ENCODE measurements at places on chromosomes 4 and X.
A peak's percentile ranks its signal among the peaks of the same experiment; 100 is the strongest.

DNA sequence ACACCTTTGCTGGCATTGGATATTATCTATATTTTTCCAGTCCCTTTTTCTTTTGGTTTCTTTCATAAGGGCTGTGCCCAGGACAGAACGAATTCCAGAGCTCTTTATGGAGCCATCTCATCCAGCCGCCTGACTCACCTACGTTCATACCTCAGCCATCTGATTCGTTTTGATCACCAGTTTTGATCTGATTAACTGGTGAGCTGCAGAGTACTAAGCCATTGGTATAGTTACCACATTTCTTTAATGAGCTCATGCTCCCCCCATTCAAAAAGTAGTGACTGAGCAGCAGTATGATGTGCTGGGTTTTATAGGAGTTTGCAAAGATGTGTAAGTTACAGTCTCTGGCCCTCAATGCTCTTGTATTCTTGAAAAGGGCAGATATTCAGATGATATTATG, 43.0 kb upstream of the CDKN2AIP start:
- no peaks in the 10 kb centered on the region for H3K36me3 ChIP-seq
- no peak overlapping the region for H3K27ac ChIP-seq
- no peak for DNase-seq
- peaks cover 11% of the 10 kb centered on the region for H3K4me1 ChIP-seq
- H3K27me3 ChIP-seq: peaks cover 19% of the 10 kb centered on the region

DNA sequence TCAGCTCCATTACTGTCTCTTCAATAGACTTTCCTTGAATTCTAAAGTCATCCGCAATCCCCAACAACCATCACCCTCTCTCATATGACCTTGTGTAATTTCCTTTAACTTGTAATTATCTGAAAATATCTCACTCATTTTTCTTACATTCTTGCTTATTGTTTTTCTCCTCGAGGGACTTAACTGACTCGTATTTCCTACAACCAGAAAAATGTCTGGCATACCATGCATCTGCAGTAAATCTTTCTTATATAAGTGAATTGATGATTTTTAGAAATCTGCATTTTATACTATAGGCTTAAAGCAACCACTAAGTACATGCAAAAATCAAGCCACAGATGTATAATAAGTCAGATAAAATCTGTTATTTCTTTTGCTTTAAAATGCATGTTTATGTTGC, 276.7 kb downstream of the UNC5C start:
- no peak overlapping the region for H3K27ac ChIP-seq
- H3K4me3 ChIP-seq: no peak overlapping the region
- no peaks in the 10 kb centered on the region for H3K27me3 ChIP-seq
- no peaks in the 10 kb centered on the region for H3K36me3 ChIP-seq

- H3K36me3 ChIP-seq: no peaks in the 10 kb centered on the region
- H3K4me3 ChIP-seq: no peak overlapping the region
- H3K27me3 ChIP-seq: peaks cover 2% of the 10 kb centered on the region
These were observed 48.5 kb downstream of the C4orf50 start for GRCh38 chr4:5969777-5970176.

GRCh38 chr4:108596344-108596743, 24.0 kb upstream of the RPL34 start:
- DNase-seq: no peak
- no peaks in the 10 kb centered on the region for H3K27me3 ChIP-seq
- peaks cover 10% of the 10 kb centered on the region for H3K36me3 ChIP-seq
- peaks cover 10% of the 10 kb centered on the region for H3K4me1 ChIP-seq

DNA sequence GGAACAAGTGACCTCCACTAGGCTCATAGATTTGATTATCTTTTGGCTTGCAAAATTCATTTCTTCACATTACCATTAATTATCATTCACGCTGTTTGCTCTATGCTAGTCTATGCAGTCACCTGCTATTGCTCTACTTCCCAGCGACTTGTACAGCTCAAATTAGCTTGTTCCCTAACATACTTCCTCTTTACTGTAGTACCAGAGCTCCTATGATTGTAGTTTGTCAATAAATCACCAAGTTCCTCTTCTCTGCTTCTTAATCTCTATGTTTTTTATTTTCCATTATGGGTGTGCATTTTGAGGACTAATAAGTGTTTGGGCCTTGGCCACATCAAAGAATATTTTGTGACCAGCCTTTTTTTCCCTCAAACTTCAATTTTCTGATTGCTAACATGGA, 6.2 kb upstream of the GSPT2 start:
- H3K27me3 ChIP-seq: no peaks in the 10 kb centered on the region
- no peaks in the 10 kb centered on the region for H3K36me3 ChIP-seq
- H3K27ac ChIP-seq: no peak overlapping the region
- no peaks in the 10 kb centered on the region for H3K4me1 ChIP-seq
- no peak for DNase-seq

DNA sequence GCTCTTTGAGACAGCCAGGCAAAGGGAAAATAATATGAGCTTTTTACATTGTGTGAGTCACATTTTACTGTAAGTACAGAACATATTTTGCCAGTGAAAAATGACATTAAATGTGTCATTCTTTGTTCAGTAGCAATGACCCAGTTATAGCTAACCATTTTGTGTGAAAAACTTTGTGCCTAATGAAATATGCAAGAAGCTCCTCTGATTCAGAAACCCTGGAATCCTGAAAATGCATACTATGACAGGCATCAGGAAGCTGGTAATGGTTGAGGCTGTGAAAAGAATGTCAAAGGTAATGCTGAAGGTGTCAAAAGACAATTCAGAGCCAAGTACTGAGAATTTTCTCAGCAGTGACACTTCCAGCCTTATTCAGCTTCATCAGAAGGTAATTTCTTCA, 549.5 kb upstream of the SMIM31 start:
- DNase-seq: no peak
- H3K4me1 ChIP-seq: no peaks in the 10 kb centered on the region
- no peak overlapping the region for H3K27ac ChIP-seq
- no peak overlapping the region for H3K4me3 ChIP-seq
- H3K36me3 ChIP-seq: no peaks in the 10 kb centered on the region

GRCh38 chr4:162011089-162011488, 152.7 kb downstream of the FSTL5 start:
- H3K4me1 ChIP-seq: no peaks in the 10 kb centered on the region
- no peak overlapping the region for H3K4me3 ChIP-seq
- no peak for DNase-seq
- H3K27me3 ChIP-seq: no peaks in the 10 kb centered on the region
- H3K36me3 ChIP-seq: no peaks in the 10 kb centered on the region

DNA sequence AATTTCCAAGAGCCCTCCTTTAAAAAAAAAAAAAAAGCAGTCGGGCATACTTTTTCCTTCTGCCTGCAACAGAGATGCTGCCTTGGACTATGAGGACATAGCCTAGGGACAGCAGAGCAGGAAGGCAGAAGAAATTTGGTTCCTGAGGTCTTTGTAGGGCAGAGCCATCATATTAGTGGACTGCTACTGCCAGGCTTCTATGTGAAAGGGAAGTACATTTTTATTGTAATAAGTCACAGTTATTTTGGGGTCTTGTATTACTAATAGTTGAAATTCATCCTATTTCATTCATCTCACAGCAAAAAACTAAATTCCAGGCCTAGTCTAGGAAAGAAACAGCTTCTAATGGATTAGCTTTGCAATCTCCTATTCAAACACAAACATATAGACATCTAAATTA, 211.2 kb downstream of the NSUN7 start:
- peaks cover 3% of the 10 kb centered on the region for H3K27me3 ChIP-seq
- H3K36me3 ChIP-seq: no peaks in the 10 kb centered on the region
- H3K4me3 ChIP-seq: no peak overlapping the region
- no peak for DNase-seq
- H3K4me1 ChIP-seq: no peaks in the 10 kb centered on the region

DNA sequence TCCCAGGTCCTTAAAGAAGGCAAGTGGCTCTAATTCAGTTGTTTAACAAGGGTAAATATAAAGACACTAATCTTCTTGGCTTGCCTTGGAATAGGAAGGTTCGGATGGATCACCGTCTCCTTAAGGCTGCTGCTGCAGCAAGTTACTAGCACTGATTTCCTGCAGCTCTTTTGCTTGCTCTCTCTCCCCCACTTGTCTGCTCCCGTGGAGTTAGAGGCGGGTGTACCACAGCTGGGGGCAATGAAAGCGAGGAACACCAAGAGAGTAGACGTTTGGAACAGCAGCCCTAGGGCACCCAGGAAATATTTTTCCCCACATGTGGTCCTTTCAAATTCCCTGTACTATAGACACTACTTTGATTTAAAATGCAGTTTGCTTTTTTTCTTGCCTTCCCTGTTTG, 202.2 kb downstream of the SH2D1A start:
- H3K4me3 ChIP-seq: no peak overlapping the region
- no peaks in the 10 kb centered on the region for H3K36me3 ChIP-seq
- H3K4me1 ChIP-seq: peaks cover 2% of the 10 kb centered on the region
- DNase-seq: no peak
- no peak overlapping the region for H3K27ac ChIP-seq

- H3K4me3 ChIP-seq: no peak overlapping the region
- H3K27me3 ChIP-seq: no peaks in the 10 kb centered on the region
- no peak overlapping the region for H3K27ac ChIP-seq
These were observed 33.9 kb downstream of the PCDH7 start for GRCh38 chr4:30754021-30754420.

DNA sequence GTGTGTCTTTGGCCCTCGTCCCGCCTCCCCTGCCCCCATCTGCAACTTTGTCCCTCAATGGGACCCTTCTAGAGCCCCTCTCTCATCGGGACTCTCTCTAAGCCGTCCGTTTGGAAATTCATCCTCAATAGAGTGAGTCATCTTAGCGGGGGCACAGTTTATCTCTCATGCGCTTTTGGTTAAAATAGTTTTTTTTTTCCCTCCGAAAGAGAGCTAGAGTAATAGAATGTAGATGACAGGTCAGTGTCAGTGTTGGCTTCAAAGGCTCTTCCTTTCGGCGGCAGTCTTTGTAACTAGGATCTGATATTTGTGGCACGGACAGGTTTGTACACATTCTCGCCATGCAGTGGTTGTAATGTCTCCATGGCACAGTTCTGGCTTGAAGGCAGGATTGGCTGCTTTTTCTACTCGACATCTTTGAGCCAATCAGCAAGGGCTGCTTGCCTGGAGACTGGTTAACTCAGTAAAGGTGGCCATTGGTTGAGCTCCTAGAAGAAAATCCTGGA, 989 bp downstream of the N4BP2 start:
- H3K4me3 ChIP-seq: peak overlapping the region; percentile 86
- H3K36me3 ChIP-seq: peaks cover 29% of the 10 kb centered on the region
- peak overlapping the region; percentile 97 for H3K27ac ChIP-seq
- DNase-seq: peak; percentile 86
- H3K27me3 ChIP-seq: no peaks in the 10 kb centered on the region

GRCh38 chrX:42098900-42099299, 175.5 kb upstream of the CASK start:
- no peaks in the 10 kb centered on the region for H3K27me3 ChIP-seq
- H3K4me3 ChIP-seq: no peak overlapping the region
- peaks cover 15% of the 10 kb centered on the region for H3K4me1 ChIP-seq
- no peak overlapping the region for H3K27ac ChIP-seq
- DNase-seq: no peak

GRCh38 chrX:148976571-148977400, 476.4 kb downstream of the AFF2 start:
- no peak overlapping the region for H3K4me3 ChIP-seq
- peaks cover 24% of the 10 kb centered on the region for H3K36me3 ChIP-seq
- no peaks in the 10 kb centered on the region for H3K4me1 ChIP-seq
- H3K27me3 ChIP-seq: no peaks in the 10 kb centered on the region
- no peak for DNase-seq

DNA sequence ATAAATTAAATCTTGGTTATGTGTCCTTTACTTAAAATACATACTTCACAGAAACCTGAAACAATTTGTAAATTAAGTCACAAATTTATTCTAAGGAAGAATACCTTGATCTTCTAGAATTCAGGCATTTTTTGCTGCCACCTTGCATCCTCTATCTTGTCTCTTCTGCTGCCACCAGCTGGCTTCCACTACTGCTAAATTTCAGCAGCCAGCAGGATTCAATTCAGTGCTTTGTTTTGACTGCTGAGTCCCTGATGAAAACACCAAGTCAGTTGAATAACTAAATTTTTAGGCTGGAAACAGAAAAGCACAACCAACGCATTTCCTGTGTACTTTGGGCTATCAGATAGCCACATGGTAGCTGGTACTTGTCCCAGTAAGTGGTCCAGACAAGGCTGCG, 2.4 kb upstream of the MBTPS2 start:
- peaks cover 18% of the 10 kb centered on the region for H3K4me1 ChIP-seq
- H3K27me3 ChIP-seq: no peaks in the 10 kb centered on the region
- H3K27ac ChIP-seq: no peak overlapping the region
- no peak overlapping the region for H3K4me3 ChIP-seq

- no peak overlapping the region for H3K4me3 ChIP-seq
- no peaks in the 10 kb centered on the region for H3K4me1 ChIP-seq
- no peak overlapping the region for H3K27ac ChIP-seq
- no peaks in the 10 kb centered on the region for H3K27me3 ChIP-seq
These were observed 94.5 kb upstream of the APOOL start for GRCh38 chrX:84909151-84909550.

GRCh38 chrX:154298312-154298711, 2.7 kb downstream of the TKTL1 start:
- H3K27me3 ChIP-seq: no peaks in the 10 kb centered on the region
- no peak for DNase-seq
- H3K4me1 ChIP-seq: no peaks in the 10 kb centered on the region
- H3K4me3 ChIP-seq: no peak overlapping the region
- no peaks in the 10 kb centered on the region for H3K36me3 ChIP-seq

DNA sequence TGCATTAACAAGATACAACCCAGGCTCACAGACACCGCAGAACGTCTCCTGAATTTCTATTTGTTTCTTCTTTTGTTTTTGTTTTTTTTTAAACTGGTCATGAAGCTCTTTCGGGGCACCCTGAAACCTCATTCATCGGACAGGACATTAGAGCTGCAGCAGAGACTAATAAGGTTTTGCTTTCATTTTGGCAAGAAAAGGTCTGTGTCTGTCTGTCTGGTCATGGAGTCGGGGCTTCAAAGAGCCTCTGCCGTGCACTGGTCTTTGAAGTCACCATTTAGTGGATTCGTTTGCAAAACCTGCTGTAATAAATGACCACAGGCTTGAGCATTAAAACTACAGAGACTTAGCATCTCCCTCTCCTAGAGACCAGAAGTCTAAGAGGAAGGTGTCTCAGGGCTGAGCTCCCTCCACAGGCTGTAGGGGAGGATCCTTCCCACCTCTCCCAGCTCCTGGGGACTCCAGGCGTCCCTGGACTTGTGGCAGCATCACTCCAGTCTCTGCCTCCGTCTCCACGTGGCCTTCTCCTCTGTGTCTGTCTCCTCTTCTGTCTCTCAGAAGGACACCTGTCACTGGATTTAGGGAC, 247.5 kb downstream of the CRLF2 start:
- no peak overlapping the region for H3K4me3 ChIP-seq
- H3K4me1 ChIP-seq: no peaks in the 10 kb centered on the region
- no peak for DNase-seq
- no peaks in the 10 kb centered on the region for H3K36me3 ChIP-seq

DNA sequence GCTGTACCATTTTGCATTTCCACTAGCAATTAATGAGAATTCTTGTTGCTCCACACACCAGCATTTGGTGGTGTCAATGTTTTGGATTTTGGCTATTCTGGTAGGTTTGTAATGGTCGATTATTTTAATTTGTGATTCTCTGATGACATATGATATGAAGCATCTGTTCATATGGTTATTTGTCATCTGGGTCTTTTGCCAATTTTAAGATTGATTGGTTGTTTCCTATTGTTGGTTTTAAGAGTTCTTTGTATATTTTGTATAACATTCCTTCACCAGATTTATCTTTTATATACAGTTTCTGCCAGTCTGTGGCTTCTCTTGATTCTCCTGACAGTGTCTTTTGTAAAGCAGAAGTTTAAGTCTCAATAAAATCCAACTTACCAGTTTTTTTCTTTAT, 18.5 kb upstream of the BDH2 start:
- H3K36me3 ChIP-seq: peaks cover 71% of the 10 kb centered on the region
- no peaks in the 10 kb centered on the region for H3K4me1 ChIP-seq
- no peak overlapping the region for H3K27ac ChIP-seq
- no peak overlapping the region for H3K4me3 ChIP-seq
- no peaks in the 10 kb centered on the region for H3K27me3 ChIP-seq

- H3K4me1 ChIP-seq: no peaks in the 10 kb centered on the region
- no peaks in the 10 kb centered on the region for H3K36me3 ChIP-seq
- DNase-seq: no peak
- no peak overlapping the region for H3K27ac ChIP-seq
These were observed 9.7 kb upstream of the TMEM165 start for GRCh38 chr4:55386073-55386472.
